Esophagus squamous epithelium (tissue), 5 donors: ENCODE measurements at places on chromosomes 5 and 9. TPM values are rescaled to one million over a fixed set of nuclear protein-coding genes. Genes with fewer than 3 reads are reported as not detected.

- no peak for DNase-seq
Observed at GRCh38 chr9:101787891-101788290, 49.4 kb upstream of the GRIN3A start.

Gene SLC25A51
- 18.2 TPM for total RNA-seq

Gene TMC1
- 1.1 TPM for total RNA-seq

Gene ESM1
- 0.95 TPM for total RNA-seq
